Smooth muscle cell of the brain vasculature (primary cell): ENCODE measurements at places on chromosomes 2 and 18.

DNA sequence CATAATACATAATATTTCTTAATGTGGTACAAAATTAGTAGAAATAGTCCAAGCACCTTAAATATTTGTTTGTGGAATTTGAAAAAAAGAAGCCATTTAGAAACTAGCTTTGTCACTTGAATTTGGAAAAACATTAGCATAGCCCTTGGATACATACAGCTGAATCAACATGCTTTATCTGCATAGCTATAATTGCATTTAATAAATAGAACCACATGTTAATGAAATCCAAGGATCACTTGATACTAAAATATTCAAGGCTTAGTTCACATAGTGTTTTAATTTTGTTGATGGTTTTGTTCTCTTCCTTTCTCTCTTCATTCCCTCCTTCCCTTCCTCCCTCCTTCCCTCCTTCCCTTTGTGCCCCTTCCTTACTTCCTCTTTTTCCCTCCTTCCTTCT lies 169.4 kb upstream of the NRXN1 start:
- no peak for DNase-seq

DNA sequence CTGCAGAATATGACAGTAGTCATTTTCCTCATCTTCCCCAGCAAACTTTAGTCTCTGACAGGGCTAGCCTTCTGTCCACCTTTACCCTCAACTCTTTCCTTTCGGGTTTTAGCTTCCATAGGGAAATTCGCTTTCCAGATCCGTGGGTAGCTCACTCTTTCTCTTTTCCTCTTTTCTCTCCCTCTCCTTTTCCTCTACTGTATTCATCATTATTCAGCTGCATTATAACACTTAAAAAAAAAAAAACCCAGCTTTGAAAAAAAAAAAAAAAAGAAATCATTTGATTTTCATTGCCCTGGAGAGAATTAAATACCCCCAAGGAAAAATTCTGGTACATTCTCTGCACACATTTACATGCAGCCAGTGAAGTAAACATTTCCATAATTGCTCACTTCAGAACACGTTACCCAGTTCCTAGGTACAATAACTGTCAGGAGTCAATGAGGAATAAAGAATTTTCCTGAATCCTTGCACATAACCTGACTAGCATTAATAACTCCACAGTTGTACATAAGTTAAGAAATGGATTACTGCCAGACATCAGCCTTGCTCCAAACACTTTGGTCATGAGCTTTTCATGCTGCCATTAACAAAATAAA lies 63.5 kb downstream of the ZNF521 start:
- no peak for DNase-seq

DNA sequence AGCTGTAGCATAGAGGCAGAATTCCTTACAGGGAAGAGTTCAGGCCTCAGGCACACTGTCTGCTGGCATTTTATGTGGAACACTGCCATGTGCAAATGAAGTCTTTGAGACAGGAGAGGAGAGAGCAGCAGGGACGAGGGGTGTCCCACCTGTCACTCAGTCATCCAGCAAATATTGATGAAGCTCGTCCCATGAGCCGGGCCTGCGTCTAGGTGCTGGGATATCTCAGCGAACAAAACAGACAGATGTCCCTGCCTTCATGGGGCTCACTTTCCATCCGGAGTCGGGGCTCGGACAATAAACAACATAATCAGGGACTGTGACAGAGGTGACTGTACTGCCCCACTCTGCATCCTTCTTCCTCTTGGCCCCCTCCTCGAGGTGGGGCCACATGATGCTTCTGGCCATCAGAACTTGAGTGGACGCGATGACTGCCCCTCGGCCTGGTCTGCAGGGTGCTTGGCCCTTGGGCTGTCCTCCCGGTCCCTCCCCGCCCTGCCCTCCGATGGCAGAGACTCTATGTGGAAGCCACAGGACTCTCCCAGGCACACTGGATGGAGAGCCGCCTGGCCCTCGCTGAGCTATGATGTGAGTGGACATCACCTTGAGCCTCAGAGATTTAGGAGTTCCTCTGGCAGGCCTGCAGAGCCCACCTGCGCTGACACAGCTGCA lies 78.8 kb downstream of the MBP start:
- DNase-seq, result no peak

- DNase-seq, result no peak
Observed at GRCh38 chr2:236932831-236933361, 152.8 kb upstream of the COPS8 start.

GRCh38 chr18:23871410-23871809 lies 143.1 kb upstream of the TTC39C start:
- DNase-seq, result no peak

GRCh38 chr2:225069966-225070365 lies 27.7 kb upstream of the DOCK10 start:
- no peak for DNase-seq

DNA sequence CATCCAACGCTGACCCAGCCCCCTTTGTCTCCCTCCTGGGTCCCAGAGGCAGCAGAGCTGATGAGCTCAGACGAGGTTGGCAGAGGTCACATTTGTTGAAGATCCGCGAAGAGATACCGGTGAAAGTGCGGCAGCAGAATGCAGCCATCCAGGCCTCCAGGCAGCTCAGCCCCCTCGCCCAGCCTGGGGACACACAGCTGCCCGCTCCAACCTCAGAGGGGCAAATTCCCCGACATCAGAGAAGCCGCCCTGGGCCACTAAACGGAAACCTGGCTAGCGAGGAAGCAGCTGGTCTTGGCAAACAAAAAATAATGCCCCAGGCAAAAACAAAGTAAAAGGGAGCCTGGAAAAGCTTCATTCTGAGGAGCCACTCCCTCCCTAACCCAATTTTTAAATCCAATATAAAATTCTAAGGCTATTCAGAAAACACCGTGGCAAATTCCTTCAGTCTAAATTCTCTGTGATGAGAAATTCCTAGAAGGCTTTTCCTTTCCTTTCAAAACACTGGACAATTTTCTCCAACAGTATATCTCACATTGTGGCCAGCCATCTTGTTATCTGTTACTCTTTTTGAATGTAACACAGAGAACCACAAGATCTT lies 262.4 kb downstream of the SS18 start:
- DNase-seq, result no peak

- DNase-seq, result no peak
Observed at GRCh38 chr18:68148863-68149262, 566.0 kb downstream of the TMX3 start.

DNA sequence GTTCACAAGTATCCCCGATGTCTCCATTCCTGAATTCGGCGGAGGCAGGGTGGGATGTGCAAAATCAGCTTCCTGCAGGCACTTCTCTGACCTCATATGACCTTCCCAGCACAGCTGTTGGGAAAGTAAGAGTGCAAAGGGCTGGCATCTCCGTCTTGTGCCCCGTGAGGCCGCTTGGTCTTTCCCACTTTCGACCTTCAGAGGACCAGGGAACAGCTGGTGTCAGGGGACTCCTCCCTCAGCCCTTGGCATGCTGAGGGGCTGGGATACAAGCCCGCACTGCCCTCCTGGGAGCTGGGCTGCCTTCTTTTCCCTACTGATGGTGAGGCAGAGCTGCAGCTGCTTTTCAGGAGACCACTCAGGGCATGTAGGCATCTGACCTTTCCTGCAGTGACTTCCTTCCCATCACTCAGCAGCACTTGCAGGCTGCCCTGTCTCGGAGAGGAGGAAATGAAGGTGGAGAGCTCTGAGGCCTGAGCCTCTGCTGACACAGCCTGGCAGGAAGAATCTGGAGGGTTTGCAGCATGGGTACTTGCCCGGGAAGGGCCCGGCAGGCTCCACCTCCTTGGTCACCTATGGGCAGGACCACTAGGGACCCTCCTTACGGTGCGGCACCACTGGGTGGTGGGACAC lies 277.2 kb upstream of the HS6ST1 start:
- no peak for DNase-seq

- DNase-seq, result no peak
Observed at GRCh38 chr2:224937887-224938286, 104.4 kb downstream of the DOCK10 start.

- no peak for DNase-seq
Observed at GRCh38 chr2:32418778-32419177, 62.0 kb downstream of the BIRC6 start.

DNA sequence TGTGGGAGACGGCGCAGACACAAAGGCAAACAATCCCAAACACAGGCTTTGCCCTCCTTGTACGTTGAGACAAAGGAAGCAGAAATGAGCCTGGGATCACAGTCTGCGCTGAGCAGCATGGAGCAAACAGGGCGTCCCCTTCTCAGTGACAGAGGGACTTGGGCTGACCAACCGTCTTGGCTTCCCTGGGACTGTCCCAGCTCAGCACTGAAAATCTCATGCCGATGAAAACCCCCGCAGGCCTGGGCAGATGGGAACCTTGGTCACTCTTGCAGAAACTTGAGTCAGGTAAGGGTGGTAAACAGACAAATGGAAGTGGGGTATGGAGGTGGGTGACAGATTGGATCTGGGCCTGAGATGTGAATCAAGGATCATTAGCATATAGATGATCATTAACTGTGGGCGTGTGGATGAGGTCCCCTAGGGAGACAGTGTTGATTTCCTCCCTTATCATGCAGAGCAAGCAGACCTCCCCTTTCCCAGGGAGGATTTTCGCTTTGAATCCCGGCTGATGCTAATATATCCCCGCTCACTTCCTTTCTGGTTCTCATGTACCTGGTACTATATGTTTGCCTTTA lies 19.1 kb upstream of the SH3BP4 start:
- DNase-seq, result no peak

DNA sequence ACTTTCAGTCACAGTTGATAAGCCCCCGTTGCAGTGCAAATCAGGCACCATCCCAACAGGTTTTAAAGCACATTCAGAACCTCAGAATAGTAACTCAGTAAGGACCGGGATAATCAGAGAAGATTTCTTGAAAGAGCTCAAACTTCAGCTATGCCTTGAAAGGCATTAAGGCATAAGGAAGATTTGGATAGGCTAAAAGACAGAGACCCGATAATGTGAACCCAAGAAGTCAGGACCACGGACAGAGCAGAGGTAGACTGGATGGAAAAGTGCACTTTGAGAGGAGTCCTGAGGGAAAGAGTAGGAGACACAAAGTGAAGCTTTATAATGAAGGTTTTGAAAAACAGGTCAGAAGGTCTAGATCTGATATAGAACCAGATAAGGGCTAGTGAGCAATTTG lies 36.9 kb upstream of the KLF7 start:
- DNase-seq, result no peak

DNA sequence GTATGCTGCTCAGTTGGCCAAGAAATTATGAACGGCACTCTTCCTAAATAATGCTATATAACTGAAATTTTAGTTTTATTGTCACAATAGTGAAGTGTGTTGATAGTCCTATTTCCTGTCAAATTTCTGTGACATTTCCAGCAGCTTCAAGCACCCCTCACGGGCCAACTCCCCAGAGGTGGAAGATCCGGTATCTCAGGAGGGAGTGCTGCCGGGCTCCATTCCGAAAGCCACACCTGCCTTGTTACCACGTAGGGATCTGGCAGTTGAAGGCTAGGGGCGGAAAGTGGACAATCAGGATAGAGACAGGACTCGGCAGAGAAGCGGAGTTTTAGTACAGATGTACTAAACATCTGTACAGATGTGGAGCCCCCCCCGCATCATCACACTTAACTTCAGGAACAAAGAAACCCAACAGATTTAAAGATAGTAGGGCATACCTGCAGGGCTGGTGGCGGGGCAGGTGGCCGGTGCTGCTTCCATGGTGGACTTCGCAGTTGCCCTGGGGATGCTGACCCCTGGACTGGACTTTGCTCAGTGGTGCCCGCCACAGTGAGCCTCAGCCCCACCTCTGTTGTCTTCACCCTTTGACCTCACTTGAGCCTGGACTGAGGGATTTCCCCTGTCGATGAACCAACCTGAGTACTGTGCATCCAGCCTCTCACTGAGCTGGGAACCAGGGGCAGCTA lies 22.3 kb downstream of the ASAP2 start:
- no peak for DNase-seq

GRCh38 chr2:172884336-172884735 lies 148.7 kb downstream of the RAPGEF4 start:
- no peak for DNase-seq

- no peak for DNase-seq
Observed at GRCh38 chr2:170823898-170824215, 7.2 kb downstream of the GAD1 start.

GRCh38 chr2:157052685-157053224 lies 204.8 kb upstream of the GALNT5 start:
- DNase-seq, result peak; percentile 21

GRCh38 chr18:29661924-29662323 lies 1380.6 kb downstream of the DSC3 start:
- DNase-seq, result no peak

DNA sequence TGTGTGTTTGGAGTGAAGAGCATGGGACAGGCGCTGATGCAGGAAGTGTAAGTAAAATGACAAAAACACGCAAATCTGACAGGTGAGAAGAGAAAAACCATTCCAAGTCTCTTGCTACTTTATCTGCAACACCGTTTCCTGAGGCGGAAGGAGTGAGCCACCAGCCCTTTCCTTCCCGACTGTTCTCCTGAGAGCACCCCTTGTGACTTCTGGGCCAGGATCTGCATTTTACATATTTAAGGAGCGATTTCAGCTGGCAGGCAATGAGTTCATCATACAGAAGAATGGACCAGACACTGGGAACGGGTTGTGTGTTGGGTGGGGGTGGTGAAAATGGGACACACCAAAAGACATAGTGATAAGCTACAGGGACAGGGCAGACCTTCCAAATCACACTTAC lies 277.3 kb downstream of the TGIF1 start:
- no peak for DNase-seq

GRCh38 chr2:128514555-128514955 lies 195.9 kb upstream of the HS6ST1 start:
- DNase-seq, result no peak

DNA sequence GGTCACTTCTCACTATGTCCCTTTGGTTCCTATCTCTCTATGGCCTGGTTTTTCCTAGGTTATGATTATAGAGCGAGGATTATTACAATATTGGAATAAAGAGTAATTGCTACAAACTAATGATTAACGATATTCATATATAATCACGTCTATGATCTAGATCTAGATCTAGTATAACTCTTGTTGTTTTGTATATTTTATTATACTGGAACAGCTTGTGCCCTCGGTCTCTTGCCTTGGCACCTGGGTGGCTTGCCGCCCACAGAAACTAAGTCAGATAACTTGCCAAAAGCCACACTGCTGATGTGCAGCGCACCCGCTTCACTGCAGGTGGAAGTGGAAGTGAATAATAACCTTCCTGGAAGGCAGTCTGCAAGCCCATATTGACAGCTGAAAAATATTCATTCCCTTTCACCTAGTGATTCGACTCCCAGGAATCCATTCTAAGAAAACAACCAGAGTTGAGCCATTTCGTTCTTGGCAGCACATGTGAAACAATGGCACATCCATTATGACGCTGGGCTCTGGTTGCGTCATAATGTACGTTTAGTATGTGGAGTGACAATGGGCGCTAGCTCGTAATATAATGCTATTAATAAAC lies 725 bp upstream of the ANKRD53 start:
- DNase-seq, result no peak
